ENCODE measurements at places on chromosomes 2 and 18.

- no peak for DNase-seq
These were observed 18.1 kb downstream of the CPSF3 start for GRCh38 chr2:9441556-9441955.

GRCh38 chr2:217755027-217755745 lies 247.6 kb downstream of the TNS1 start:
- DNase-seq: no peak

DNA sequence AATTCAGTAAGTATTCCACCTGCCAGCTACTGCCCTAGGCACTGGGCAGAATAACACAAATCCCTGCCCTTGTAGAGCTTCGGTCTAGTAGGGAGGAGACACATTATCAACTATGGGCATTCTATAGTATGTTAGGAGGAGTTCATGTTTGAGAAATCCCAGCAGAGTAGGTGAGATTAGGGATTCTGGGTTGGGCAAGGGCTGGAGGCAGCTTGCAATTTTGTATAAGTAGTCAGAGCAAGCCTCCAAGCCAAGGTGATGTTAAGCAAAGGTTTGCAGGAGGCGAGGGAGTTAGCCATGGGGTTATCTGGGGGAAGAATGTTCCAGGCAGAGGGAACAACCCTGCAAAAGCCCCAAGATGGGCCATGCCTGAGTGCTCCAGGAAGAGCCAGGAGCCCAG lies 187.9 kb upstream of the HS6ST1 start:
- DNase-seq: no peak

DNA sequence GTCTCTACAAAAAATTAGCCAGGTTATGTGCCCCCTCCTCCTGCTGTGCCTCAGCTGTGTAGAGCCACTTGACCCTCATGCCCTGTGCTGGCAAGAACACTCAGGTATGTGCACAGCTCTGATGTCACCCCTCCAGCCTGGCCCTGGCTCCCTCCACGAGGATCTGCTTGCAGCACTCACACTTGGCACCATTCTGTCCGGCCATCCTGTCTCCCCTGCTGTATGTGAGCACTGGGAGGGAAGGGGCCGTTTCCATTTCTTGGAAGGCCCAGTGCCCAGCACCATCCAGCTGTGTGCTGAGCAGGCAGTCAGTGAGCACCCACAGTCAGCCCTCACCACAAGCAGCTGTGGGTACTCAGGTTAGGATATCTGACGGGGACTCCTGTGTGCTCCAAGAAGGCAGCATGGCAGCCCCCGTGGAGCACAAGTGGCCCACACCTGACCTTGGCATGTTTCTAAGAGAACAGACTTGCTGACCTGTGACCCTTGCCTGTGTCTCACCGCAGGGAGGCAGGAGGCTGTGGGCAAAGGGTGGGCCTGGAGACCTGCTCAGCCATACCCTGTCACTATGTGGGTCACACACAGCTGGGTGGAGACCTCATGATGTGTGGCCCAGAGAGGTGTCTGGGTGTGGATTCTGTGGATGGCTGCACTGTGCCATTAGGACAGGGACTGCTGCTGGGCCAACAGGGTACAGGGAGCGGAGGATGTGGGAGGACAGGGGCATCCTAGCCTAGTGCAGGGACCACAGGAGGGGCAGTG lies 31.5 kb downstream of the USP34 start:
- no peak for DNase-seq

DNA sequence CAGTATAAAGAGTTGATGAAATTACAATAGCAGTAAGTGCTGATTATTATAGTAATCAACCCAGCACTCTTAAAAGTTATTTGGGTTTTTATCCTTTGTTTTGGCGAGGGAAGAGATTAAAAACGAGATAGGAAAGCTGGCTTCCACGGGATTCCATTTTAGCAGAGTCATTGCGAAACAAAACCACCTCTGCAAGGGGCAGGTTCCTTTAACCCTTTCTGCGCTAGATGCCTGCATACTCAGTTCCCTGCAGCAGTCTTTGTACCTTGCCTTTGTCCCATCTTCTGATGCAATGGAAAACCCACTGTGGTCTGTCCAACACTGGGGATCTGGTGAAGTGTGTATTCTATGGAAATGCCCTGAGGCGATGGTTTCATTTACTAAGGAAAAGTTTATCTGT lies 2.7 kb downstream of the YPEL5 start:
- DNase-seq: peak; percentile 7

DNA sequence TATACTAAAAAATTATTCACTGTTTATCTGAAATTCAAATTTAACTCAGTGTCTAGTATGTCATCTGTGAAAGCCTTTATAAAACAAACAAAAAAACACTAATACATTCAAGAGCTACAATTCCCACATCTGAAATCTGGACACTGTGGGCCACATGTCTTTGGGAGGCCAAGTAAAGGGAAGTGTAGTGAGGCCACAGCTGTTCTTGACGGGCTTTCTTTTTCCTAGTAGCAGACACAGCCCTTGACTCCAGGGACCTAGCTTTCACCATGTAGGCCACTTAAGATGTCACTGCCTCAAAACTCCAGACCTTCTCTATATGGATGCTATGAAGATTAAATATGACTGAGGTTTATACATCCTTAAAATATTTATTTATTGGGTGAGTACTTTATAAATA lies 91.1 kb downstream of the RBMS1 start:
- no peak for DNase-seq

- peak; percentile 74 for DNase-seq
These were observed 336.2 kb downstream of the ZEB2 start for GRCh38 chr2:144183727-144184126.

GRCh38 chr18:40272630-40273231 lies 1682.3 kb upstream of the PIK3C3 start:
- no peak for DNase-seq

DNA sequence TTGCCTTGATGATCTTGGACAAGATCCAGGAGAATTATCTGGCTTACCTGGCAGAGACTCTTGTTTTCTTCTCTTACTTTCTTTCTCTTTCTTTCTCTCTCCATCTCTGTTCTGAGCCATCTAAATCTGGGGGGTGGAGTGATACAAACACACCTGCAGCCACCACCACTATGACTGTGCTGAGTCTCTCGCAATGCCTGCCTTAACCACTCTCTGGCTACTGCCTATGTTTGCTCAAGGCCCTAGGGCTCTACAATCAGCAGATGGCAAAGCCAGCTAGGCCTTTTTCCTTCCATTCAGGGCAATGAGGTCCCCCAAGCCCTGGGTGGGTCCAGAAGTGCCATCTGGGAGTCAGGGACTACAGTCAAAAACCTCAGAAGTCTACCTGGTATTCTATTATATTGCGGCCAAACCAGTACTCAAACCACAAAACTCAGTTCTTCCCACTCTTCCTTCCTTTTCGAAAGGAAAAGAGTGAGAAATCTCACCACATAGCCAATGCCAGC lies 978.9 kb upstream of the NXPH2 start:
- DNase-seq: no peak

- DNase-seq: no peak
These were observed 45.6 kb downstream of the PDE1A start for GRCh38 chr2:182381225-182381624.

GRCh38 chr18:61093965-61094364 lies 239.3 kb upstream of the CDH20 start:
- no peak for DNase-seq

DNA sequence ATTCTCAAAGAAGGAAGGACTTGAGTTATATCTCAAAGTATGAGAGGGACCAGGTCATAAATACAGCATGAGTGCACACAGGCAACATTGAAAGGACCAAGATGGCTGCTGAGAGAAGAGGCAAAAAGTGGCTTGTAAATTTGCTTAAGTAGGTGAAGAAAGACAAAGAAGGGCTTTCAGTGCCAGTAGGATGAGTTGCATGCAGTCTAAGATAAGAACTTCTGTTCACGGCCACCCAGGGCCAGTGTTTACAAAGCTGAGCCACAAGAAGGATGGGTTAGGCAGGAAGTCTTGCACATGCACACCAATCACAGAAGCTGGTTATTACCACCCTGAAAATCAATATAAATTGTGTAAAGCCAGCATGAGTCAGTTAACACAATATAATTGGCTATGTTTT lies 3.1 kb upstream of the ABCB11 start:
- DNase-seq: no peak

- no peak for DNase-seq
These were observed 308.5 kb upstream of the TFPI start for GRCh38 chr2:187862715-187863114.

DNA sequence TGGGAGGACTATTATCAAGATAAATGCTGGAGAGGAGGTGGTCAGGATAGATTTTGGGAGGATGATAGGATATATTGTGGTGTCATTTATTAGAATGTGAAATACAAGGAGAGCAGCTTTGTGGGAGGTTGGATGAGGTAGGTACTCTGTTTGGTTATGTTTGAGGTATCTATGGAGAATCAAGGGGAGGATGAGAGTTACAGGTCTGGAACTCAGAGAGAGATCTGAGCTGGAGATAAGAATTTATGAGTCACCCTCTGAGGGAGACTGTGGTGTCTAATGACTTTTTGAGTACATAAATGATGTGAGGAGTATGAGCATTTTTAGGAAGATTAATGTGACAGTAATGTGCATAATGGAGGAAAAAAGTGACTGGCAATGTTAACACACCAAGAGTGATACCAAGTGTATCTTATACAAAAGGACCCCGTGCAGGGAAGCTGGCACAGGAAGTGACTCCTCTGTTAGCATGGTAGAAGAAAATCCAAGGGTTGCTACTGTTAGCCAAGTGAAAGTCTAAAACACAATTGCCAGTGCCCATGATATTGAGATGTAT lies 48.2 kb downstream of the CRIM1 start:
- DNase-seq: no peak

DNA sequence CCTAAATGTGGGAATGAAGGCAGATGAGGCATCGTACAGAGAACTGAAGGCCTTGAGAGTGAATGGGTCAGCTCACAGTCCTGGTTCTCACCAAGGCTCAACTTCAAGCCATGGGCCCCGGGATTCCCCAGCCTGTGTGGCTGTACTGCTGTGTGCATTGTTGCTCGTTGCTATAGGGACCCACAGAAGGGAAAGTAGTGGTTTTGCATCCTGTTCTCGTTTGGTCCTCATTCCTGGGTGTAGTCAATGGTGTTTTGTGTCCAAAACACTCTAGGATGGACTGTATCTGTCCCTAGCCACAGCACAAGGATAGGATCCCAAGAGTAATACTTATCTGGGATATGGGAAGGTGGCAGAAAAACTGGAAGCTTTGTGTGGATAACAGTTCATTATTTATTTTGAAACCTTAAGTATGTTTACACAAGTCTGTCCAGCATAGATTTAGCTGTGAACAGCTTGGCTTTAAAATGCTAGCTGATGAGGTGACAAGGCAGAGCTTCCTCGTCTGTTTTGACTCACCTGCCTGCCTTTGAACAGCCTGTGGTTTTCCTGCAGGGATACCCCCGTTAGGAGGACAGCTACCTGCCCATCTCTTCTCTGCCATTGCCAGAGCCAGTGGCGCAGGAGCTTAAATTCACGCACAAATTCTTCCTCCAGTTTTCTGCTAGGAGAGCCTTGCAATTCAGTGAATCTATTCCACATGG lies 85.0 kb downstream of the WDSUB1 start:
- no peak for DNase-seq

DNA sequence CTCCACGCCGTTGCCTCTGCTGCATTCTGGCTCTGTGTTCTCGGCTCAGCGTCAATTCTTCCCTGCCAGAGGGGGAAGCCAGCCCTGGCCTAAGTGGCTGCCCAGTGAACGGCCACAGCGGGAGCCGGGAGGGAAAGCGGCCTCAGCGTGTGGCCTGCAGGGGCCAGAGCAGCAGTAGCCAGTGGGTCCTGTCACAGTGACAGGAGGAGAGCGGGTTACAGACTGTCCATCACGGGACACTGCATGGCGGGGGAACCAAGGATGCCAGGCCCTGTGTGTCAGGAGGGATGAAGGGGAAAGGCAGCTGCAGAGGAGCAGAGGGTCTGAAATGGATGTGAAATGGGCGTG lies 39.7 kb downstream of the PDIA6 start:
- DNase-seq: no peak

DNA sequence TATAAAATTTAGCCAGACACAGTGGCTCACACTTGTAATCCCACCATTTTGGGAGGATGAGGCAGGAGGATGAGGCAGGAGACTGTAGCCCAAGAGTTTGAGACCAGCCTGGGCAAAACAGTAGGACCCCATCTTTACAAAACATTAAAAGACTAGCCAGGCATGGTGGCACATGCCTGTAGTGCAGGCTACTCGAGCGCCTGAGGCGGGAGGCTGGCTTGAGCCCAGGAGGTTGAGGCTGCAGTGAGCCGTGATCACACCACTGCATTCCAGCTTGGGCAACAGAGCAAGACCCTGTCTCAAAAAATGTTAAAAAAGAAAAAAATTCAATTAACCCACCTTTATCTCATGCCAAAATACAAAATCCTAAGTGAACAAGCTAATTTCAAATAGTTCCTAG lies 4.0 kb downstream of the REV1 start:
- no peak for DNase-seq

DNA sequence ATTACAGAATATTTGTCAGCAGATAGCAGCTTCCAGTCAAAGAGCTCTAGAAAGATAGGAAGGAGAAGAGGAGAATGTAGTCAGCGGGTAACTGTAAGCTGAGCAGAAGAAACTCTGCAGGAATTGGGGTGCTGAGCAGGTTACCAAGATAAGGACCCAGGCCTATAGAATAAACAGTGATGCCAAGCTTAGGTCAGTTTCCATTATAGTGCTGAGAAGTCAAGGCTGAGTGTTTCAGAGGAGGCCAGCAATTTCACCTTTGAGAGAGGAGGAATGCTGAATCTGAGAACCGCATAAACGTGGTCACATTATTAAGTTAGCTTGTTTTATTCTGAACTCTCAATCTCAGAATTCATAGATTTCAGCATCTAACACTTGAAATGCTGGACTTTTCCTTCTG lies 13.9 kb downstream of the NAB1 start:
- DNase-seq: no peak

DNA sequence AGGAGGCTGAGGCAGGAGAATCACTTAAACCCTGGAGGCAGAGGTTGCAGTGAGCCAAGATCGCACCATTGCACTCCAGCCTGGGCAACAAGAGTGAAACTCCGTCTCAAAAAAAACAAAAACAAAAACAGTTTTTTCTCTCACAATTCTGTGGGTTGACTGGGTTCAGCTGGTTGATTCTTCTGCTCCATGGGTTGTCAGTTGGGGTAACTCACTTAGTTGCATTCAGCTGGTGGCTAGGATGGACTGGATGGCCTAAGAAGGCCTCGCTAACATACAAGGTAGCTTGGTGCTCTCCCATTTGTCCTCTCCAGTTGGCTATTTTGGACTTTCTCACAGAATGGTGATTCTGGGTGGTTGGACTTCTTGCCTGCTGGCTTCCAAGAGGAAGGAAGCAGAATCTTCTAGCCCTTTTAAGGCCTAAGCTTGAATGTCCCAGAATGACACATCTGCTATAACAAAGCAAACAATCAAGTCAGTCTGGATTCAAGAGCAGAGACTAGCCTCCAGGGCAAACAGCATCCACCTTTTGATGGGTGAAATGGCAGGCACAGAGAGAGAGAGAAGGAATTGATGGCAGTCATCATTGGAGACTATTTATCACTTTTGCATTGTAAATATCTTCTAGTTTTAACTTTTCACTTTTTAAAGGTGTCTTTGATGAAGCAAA lies 17.9 kb downstream of the LAMA3 start:
- DNase-seq: no peak
